Adrenal gland (tissue), 19 donors: ENCODE measurements at places on chromosomes 13 and 19.

DNA sequence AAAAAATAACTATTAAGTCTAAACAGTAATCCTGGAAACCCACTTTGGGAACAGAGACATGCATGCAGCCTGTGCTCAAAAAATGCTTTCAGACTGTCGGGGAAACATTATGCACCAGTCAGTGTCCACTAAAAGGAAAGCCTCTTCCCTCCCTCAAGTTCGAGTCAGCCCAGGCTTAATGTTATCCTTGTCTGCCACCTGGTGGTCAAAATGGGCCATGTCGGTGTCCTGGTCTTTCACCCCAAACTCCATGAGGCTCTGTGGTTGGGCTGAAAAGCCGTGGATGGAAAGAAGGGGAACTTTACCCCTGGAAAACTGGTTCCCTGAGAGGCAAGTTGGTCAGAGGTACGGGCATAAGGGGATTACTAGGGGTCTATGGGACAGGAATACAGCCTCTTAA lies 88.4 kb upstream of the ZNF492 start:
- DNase-seq: peak; percentile 26

DNA sequence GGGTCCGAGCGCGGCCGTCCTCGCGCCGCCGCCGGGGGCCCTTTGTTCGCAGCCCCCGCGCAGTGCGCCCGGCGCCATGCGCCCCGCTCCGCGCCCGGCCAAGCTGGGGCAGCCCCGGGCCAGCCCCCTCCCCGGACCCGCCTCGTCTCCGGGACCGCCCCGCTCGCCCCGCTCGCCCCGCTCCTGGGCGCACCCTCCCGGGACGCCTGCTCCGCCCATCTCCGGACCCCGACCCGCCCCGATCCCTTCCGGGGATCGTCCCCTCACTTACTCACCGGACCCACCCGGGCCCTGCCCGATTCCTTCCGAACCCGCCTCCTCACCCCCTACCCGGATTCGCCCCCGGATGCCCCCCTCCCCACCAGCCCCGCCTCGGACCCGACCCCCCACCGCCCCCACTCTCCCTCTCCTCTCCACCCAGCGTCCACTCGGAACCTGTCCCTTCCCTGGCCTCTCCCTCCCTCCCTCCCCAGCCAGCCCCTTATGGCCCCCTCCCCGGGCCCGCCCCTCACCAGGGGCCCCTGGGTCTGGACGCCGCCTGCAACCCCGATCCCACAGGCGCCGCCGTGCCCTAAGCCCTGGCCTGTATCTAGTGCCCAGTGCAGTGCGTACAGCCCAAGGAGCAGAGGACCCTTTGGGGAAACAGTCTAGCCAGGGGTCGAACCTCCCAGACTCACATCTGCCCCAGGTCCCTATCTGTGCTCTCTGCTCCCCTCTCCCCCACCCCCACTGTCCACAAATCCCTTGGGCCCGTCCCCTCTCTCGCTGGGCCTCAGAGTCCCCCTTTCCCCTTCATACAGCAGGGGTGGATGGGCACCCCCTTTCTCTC lies at the start of gene CPAMD8:
Gene CPAMD8 (minus strand): TSS at position 105 of the 829 bp plus-strand sequence. CDS start 168 bp downstream, outside the sequence.
- no peak for DNase-seq

- no peak for DNase-seq
These were observed 389.2 kb downstream of the EFNB2 start for GRCh38 chr13:106145997-106146864.

GRCh38 chr13:73544175-73544574 lies 485.4 kb downstream of the KLF5 start:
- DNase-seq: no peak

DNA sequence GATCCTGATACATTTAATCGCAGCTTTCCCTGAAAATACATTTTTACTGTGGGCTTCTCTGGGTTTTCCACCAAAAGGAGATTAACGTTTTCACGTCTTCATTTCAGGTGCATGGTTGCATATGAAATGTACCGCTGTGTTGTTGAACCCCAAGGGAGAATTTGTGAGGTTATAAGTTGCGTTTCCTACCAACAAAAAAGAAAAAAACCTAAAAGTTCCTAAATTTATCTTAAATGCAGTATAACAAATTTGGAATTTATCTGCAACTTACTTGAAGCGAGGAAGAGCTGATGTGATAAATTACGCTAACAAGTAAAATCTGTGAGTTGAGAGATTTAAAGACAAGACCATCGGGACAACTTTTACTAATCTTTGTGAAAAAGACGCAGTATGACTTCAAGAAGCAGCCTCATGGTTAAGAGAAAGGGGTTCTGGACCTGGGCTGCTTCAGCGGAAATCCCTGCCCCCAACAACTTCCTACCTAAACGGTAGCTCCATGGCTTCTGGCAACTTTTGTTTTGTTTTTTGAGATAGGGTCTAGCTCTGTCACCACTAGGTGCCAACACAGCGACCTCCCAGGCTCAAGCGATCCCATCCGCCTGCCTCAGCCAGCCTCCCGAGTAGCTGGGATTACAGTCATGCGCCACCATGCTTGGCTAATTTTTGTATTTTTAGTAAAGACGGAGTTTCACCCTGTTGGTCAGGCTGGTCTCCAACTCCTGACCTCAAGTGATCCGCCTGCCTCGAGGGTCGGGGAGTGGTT lies 958 bp upstream of the OBI1 start:
- DNase-seq: peak; percentile 20

GRCh38 chr13:79492313-79492798 lies 11.4 kb downstream of the NDFIP2 start:
- no peak for DNase-seq

DNA sequence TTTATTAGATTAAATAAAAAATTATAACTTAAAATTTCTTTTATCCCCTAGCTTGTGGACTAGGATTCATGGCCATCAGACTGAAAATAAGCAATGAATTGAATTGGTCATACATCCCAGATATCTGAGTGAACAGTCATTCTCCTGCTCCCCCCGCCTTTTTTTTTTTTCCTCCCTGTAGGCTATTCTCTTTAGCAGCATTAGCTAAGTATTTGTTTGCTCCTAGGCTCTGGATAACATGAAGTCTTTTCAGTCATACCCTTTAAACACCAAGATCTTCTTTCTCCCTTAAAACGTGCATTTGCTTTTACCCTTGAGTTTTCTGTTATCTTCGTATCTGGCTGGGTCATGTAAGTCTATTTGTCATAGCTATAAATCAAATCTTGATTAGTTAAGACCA lies 866.7 kb upstream of the SPRY2 start:
- no peak for DNase-seq

DNA sequence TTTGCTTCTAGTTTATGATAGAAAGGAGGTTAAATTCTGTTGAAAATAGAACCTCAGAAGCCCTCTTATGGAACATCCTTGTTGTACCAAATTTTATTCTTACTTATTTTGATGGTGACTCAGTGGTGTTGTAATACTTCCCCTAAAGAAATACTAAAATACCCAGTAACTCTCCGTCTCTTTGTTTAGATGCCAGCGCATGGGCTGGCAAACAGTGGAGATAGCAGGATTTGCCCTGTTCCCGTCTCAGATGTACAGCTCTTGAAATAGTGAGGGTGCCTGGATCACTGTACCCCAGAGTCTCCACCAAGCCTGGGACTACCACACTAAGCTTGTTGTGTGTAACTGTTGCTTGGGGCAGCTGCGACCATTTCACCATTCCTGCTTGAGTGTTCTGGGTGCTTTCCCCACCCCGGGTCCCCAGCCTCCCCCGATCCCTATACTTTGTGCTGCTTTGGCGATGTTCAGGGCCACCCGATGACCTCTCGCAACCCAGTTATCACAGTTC lies 67.0 kb upstream of the TEX29 start:
- DNase-seq: no peak

DNA sequence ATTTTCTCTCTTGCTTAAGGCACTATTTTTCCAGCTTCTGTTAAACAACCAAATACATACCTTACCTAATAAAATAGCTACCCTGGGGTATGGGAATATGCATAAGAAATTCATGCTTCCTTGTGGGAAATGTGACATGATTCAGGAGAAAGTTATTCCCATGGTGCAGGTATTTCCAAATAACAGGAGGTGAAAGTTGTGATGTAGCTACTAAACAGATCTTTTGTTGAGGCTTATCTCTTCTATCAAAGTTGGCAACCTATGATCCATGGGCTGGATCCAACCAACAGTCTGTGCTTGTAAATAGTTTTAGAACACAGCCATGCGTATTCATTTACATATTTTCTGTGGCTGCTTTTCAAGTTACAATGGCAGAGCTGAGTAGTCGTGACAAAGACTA lies 177.8 kb upstream of the NBEA start:
- no peak for DNase-seq

DNA sequence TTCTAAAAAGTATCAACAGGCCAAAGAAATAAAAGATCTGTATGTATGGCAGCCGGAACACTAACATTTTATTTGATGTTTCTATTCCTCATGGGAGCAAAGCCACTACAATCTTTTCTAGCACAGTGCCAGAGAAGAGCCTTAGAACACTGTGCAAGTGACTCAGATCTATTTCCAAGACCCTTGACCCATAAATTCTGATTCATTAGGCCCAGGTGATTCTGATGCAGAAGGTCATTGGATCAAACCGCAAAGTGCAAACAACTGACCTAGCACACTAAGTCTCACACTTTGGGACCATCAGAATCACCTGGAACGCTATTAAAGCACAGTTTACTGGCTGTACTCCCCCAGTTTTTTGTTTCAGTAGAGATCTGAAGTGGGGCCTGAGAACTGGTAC lies 87.6 kb downstream of the MYCBP2 start:
- no peak for DNase-seq

DNA sequence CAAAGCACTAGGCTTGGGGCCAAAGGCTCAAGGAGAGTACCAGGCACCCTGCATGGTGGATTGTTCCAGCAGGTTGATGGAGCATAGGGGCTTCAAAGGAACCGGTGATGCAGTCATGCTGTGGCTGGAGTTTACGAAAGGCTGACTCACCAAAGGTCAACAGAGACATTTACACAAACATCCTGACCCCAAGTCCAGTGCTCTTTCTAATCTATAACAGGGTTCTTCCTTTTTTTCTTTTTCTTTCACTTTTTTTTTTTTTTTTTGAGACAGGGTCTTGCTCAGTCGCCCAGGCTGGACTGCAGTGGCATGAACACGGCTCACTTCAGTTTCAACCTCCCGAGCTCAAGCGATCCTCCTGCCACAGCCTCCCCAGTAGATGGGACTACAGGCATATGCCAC lies 35.6 kb upstream of the TPTE2 start:
- no peak for DNase-seq

DNA sequence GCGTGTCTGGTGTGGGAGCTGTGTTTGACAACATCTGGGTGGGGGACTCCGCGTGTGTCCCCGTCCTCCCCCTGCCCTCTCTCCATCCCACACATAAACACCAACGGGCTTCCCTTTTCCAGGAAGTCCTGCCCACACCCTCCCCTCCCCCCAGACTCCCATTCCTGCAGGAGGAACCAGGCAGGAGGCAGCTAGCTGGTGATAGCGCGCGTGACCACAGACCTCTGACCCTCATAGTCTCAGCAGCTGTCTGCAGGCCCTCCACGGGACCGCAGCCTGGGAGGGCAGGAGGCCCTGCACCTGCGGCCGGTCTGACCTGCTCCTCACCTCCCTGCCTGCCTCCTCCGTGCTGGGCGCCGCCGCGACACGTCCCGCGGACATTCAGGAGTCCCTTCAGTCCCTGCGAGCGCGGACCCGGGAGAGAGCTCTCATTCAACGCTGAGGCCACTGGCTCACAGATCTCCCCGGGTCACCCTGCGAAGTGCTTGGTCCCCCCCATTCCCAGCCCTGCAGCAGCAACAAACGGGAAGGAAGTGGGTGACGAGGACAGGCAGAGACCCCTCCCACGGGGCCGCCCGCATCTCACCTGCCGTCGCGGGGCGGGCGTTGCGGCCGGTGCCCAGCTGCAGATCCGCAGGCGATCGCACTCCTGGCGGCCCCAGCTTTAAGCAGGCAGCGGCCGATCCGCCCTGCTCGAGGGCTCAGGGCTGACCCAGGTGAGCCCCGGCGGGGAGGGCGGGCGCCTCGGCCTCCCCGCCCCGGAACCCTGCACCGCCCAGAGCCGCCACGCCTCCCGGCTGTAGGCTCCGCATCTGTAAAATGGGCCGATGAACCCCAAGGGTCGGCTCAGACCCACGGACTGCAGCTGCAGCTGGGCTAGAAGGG lies 1.1 kb upstream of the ACP5 start:
- peak; percentile 46 for DNase-seq

DNA sequence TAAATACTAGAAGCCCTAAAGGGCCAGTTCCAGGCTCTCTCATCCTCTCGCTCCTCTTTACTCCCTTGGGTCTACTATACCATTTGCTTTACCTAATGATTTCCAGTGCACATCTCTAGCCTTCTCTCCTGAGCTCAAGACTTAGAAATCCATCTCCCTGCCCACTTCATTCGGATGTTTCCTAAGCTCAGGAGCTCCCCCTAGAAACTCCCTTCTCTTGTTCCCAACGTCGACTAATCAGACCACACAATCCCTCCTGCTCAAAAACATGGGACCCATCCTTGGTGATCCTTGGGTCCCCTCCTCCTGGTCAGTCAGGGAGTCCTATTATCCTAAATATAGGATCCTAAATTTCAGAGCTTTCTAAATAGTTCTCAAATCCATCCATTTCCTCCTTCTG lies 21.1 kb upstream of the STK24 start:
- DNase-seq: no peak

DNA sequence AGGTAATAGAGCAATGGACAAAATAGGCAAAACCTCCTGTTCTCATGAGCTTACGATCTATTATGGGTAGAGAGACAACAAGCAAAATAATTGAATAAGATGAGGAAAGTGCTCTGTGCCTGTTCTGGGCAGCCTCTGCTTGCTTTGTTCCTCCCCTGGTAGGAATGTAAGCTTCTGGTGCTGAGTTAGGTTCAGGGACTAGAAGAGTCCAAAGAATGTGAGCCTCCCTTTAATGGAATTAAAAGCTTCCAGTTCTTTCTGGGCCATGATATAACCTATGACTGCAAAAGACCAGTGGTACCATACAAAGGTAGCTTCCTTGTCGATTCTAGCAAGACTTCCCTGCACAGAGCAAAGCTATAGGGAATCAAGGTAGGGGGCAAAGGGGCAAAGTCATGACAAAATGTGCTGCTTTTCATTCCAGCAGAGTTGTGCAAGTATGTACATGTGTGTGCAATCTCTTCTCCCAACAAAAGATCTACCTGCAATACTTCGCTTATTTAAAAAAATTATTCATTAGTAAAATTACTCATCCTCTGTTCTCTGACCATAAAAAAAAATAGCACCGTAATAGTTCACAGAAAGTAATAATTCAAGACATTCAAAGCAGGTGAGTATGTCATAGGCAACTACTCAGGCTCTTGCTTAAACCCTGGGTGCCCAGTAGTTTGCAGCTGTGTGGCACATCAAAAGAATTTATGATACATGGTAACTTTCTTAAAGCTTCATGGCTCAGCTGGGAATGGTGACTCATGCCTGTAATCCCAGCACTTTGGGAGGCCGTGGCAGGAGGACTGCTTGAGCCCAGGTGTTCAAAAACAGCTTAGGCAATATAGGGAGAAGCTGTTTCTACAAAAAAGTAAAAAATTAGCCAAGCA lies 21.4 kb downstream of the ACOD1 start:
- no peak for DNase-seq

GRCh38 chr19:10565028-10565566 lies 713 bp downstream of the KRI1 start:
- no peak for DNase-seq

GRCh38 chr13:40125336-40125735 lies 469.9 kb downstream of the COG6 start:
- no peak for DNase-seq

GRCh38 chr13:48278806-48279205 lies 24.7 kb upstream of the RB1 start:
- DNase-seq: no peak
